GM23248 (cell line): ENCODE measurements at places on chromosomes 6 and 20. TPM values are rescaled to one million over a fixed set of nuclear protein-coding genes. Genes with fewer than 3 reads are reported as not detected.

The LY6G5C gene
- 5.0 and 5.1 TPM in 2 replicates for polyA plus RNA-seq

The GSTA2 gene
- 0.51 TPM in 1 of 2 replicates, not detected in the other for polyA plus RNA-seq

GRCh38 chr6:114955363-114955762, 612.5 kb upstream of the HS3ST5 start:
- H3K4me3 ChIP-seq, result no peak overlapping the region
- H3K36me3 ChIP-seq, result no peaks in the 10 kb centered on the region
- no peak overlapping the region for H3K27ac ChIP-seq
- H3K4me1 ChIP-seq, result no peaks in the 10 kb centered on the region
- H3K27me3 ChIP-seq, result no peaks in the 10 kb centered on the region

DNA sequence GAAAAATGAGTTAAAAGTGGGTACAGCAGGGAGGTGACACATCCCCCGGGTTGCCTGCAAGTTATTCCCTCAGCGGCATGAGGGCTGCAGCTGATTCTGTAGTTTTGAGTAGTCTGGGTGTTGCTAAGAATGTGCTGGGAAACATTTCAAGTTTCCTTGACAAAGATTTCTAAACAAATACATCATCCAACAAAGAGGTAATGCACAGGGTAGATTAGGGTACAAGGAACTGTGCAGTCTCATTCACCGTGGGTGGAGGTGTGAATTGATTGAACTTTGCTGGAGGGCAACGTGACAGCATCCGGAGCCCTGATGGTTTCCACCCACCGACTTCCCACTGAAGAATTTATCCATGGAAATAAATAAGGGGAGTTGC, 21.8 kb downstream of the CASS4 start:
- H3K27ac ChIP-seq, result peak overlapping the region; percentile 97
- H3K4me1 ChIP-seq, result peaks cover 55% of the 10 kb centered on the region
- no peaks in the 10 kb centered on the region for H3K27me3 ChIP-seq
- H3K36me3 ChIP-seq, result no peaks in the 10 kb centered on the region
- peak; percentile 94 for DNase-seq

The ETV7 gene
- 0.70 and 0.99 TPM in 2 replicates for polyA plus RNA-seq

DNA sequence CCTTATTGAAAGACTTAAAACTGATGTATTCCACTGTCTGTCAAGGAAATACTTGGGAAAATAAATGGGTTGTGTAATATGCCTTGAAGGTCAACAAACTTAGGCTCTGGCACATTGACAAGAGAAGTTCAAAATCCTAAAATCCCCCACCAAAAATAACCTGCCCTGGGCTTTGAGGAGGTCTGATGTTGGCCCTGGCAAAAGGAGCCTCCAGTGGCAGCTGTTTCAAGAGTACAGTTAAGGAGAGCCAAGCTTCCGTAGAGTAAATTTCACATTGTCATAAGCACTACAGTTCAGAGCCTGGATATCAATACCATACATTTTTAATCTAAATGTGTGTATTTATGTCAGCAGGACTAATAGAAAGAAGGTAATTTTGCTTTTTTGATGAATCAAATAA, 282.7 kb downstream of the EYA4 start:
- H3K36me3 ChIP-seq, result no peaks in the 10 kb centered on the region
- no peak for DNase-seq
- H3K4me1 ChIP-seq, result no peaks in the 10 kb centered on the region
- H3K27me3 ChIP-seq, result peaks cover 27% of the 10 kb centered on the region

- no peak overlapping the region for H3K27ac ChIP-seq
- no peaks in the 10 kb centered on the region for H3K36me3 ChIP-seq
- no peak overlapping the region for H3K4me3 ChIP-seq
- H3K27me3 ChIP-seq, result no peaks in the 10 kb centered on the region
Observed at GRCh38 chr6:104526376-104526775, 333.3 kb downstream of the HACE1 start.

DNA sequence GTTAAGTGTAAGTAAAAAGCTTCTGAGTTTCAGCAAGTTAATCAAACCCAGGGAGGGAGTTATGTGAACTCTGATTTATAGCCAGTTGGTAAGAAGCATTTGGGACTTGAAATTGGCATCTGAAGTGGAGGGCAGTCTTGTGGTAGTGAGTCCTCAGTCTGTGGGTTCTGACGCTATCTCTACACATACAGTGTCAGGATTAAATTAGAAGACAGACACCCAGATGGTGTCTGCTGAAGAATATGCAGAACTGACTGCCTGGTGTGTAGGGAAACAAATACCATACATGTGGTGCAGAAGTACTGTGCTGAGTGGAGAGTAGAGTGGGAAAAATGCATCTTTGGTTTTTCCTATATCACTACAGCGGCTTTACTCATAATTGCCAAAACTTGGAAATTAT, 43.5 kb upstream of the PLN start:
- no peak overlapping the region for H3K27ac ChIP-seq
- H3K4me3 ChIP-seq, result no peak overlapping the region
- no peaks in the 10 kb centered on the region for H3K36me3 ChIP-seq
- H3K4me1 ChIP-seq, result no peaks in the 10 kb centered on the region
- no peak for DNase-seq

DNA sequence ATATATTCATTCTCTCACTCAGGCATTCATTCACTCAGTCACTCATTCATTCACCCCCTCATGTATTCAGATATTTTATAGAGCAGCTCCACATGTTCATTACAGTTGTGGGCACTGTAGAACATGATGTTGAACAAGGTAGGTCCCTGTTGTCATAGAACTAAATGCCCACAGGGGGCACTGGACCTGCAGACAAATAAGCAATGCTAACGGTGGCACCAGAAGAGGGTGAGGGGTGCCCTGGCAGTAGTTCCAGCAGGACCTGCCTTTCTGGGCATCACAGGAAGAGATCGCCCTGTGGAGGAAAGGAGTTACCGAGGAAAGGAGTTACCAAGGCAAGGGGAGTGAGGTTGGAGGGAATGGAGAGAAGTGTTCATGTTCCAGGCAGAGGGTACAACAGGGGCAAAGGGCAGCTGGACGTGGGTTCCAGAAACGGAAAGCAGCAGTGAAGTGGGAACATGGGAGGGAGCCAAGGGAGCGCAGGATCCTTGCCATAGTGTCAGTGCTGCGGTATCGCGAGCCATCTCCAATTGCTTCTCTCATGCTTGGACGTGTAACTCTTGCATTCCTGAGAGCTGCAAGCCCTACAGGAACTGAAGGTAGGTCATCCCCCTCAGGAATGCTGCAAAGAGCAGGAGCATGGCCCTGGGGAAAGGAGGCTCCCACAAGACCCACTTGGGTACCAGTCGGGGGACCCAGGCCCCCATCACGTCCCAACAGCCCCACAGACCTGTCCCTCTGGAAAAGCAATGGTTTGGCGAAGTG, 128.2 kb downstream of the EDN3 start:
- H3K4me3 ChIP-seq, result no peak overlapping the region
- peak; percentile 9 for DNase-seq
- no peaks in the 10 kb centered on the region for H3K36me3 ChIP-seq
- no peaks in the 10 kb centered on the region; the same call in 1 of the 2 replicates for H3K27me3 ChIP-seq

- H3K36me3 ChIP-seq, result no peaks in the 10 kb centered on the region
- DNase-seq, result no peak
- H3K27ac ChIP-seq, result no peak overlapping the region
- no peaks in the 10 kb centered on the region for H3K4me1 ChIP-seq
- no peak overlapping the region for H3K4me3 ChIP-seq
Observed at GRCh38 chr6:86153521-86153920, 510.8 kb upstream of the SYNCRIP start.

DNA sequence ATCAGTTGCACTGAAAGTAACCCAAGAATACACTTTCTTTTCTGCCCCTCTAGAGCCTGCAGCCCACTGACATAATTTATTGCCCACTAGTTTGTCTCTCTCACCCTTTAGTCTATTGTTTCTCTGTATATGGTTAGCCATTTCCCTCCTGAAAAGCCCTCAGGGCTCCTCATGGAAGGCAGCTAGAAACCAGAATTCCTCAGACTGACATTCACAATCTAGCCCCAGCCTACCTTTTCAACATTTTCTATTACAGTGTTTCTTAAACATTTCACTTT, 21.4 kb upstream of the PAQR8 start:
- no peaks in the 10 kb centered on the region for H3K4me1 ChIP-seq
- H3K4me3 ChIP-seq, result no peak overlapping the region
- no peaks in the 10 kb centered on the region for H3K36me3 ChIP-seq
- DNase-seq, result no peak
- no peaks in the 10 kb centered on the region for H3K27me3 ChIP-seq

GRCh38 chr20:42190084-42190483, 571.9 kb upstream of the CHD6 start:
- DNase-seq, result no peak
- no peaks in the 10 kb centered on the region for H3K36me3 ChIP-seq
- no peak overlapping the region for H3K27ac ChIP-seq

DNA sequence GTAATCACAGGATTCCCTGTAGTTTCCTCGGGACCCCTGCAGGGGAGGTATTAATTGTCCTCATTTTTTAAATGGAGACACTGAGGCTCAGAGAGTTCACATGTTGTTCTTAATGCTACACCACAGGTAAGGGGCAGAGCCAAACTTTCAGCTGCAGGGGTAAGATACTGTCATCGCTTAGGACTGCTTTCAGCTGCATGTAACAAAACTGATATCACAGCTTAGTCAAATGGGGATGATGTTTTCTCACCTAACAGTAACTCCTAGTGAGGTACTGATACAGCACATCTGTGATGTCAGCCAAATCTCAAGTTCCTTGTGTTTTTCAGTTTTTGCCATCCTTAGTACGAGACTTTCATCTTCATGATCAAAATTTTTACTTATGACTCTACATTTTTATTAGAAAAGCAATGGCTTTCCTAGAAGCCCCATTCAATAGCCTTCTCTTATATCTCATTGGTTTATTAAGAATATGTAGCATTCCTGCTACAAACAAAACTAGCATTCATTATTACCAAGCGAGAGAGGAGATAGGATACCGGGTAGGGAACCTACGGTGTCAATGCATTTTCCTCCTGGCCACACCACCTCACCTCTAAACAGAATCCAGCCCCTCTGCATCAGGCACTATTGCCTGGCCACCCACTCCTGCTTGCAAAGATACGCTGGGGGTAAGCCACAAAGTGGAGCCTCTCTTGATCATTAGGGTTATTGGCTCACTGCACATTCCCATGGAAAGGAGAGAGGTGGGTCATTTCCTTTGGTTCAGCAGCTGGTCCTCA, 557.5 kb downstream of the CD83 start:
- no peaks in the 10 kb centered on the region for H3K27me3 ChIP-seq
- H3K27ac ChIP-seq, result 0 out of 2 replicates have a peak overlapping the region, but pooled peaks have one; percentile 64
- no peak for DNase-seq
- H3K36me3 ChIP-seq, result no peaks in the 10 kb centered on the region

DNA sequence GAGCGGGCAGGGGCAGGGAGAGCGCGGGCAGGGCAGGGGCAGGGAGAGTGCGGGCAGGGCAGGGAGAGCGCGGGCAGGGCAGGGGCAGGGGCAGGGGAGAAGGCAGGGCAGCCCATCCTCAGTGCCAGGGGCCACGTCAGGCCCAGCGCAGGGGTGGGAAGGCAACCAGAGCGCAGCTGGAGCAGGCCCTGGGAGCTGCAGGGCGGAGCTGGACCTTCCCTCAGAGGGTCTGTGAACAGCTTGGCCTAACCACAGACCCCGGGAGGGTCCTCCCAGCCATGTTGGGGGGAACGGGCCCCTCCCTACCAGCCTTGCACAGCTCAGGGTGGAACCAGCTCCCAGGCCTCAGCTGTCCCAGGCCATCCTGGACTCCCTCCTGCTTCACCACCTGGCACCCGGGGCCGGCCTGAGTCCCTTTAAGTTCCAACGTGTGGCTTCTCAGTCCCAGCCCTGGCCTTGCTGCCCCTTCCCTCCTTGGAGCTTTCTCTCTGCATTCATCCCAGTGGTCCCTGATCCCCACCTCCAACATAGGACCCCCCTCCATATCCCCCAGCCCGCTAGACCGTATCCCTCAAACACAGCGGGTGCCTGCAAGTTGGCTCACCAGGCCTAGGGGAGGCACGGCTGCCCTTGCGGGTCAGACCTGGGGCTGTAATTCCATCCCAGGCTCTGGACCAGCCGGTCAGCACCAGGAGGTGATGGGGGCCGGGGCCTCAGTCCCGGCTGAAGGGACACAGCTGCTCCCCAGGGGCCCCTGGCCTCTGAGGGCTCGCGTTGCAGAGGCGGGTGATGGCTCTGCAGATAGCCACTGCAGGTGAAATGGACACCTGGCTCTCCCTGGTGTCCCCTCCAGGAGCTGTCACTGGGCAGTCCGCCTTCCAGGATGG, 5.6 kb upstream of the ZBTB46 start:
- H3K27ac ChIP-seq, result no peak overlapping the region
- DNase-seq, result no peak
- H3K36me3 ChIP-seq, result no peaks in the 10 kb centered on the region
- H3K4me1 ChIP-seq, result peaks cover 6% of the 10 kb centered on the region
- H3K4me3 ChIP-seq, result no peak overlapping the region

The CEP162 gene
- 2.9 and 3.3 TPM in 2 replicates for polyA plus RNA-seq

- H3K36me3 ChIP-seq, result no peaks in the 10 kb centered on the region
- H3K4me3 ChIP-seq, result no peak overlapping the region
- H3K27ac ChIP-seq, result no peak overlapping the region
- peaks cover 10% of the 10 kb centered on the region; the same call in 1 of the 2 replicates for H3K27me3 ChIP-seq
Observed at GRCh38 chr20:17698384-17698783, 1.4 kb upstream of the BANF2 start.

The CFAP206 gene
- 0.14 TPM in 1 of 2 replicates, not detected in the other for polyA plus RNA-seq

The PRR18 gene
- not detected in 2 replicates for polyA plus RNA-seq

DNA sequence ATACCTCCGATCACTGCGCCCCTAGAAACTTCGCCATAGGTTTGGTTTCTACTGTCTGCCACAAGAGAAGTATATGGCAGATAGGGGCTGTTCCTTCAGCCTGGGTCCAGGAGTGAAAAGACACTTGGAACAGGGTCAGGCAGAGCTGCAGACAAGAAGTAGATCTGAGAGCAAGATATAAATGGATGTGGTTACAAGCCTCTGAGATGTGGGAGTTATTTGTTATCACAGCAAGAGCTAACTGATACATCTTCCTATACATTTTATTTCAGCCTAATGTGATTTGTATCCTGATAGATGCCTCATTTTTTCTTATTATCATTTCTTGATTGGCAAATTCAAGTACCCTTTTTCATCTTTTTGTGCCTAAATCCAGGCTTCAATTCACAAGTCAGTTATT, 40.9 kb upstream of the ADTRP start:
- no peak overlapping the region for H3K27ac ChIP-seq
- no peak for DNase-seq
- no peaks in the 10 kb centered on the region for H3K36me3 ChIP-seq
- no peak overlapping the region for H3K4me3 ChIP-seq
- no peaks in the 10 kb centered on the region for H3K27me3 ChIP-seq
- H3K4me1 ChIP-seq, result peaks cover 12% of the 10 kb centered on the region

DNA sequence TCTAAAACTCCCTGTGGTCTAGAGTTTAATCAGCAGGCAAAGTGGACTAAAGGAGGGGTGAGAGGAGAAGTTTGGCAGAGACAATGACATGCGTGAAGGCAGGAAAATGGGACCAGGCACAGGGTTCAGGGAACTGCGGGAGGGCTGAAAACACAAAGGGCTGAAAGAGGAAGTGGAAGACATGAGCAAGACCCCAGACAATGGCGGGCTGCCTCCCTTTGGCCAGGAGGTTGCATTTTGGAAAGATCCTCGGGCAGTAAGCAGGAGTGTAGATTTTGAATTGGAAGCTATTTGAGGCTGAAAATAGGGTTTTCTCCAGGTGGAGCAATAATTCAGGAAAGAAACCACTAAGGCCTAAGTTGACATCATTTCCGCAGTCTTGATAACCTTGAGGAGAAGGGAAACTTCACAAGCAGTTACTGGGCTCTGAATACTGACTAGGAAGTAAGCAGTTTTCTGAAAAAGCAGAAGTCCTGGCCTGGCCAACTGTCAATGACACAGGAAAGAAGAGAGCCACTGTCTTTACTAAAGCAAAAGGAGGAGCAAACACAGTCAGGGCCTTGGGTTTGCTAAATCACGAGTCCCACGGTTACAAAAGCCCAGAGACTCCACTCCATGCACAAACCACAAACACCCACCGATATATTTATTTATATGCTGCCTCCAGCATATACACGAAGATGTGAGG, 3.4 kb downstream of the LY86 start:
- H3K27me3 ChIP-seq, result no peaks in the 10 kb centered on the region
- no peak overlapping the region for H3K4me3 ChIP-seq
- no peak for DNase-seq
- no peaks in the 10 kb centered on the region for H3K4me1 ChIP-seq

- H3K27me3 ChIP-seq, result no peaks in the 10 kb centered on the region
- peaks cover 8% of the 10 kb centered on the region; the same call in 1 of the 2 replicates for H3K4me1 ChIP-seq
- H3K27ac ChIP-seq, result no peak overlapping the region
Observed at GRCh38 chr20:51583073-51583472, 40.6 kb upstream of the NFATC2 start.
